ENCODE measurements at places on chromosomes 2 and 18.

GRCh38 chr2:101563849-101564248 lies 88.9 kb upstream of the RFX8 start:
- no peak for DNase-seq

DNA sequence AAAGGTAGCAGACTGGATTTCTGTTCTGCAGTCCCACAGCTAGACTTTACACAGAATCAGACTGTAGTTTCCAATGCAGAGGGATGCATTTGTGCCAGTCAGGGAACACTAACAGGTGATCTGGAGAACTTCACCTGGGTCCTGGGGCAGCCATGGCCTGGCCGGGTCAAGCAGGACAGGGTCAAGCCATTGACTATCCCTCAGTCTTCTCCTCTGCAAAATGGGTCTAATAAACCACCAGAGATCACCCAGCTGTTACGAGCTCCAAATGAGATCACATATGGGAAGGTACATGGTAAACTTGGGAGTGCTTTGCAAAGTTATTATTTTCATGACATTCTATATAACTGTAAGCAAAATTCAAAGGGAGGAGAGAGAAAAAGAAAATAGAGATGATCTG lies 294.1 kb downstream of the CDCA7 start:
- DNase-seq = no peak

GRCh38 chr2:33467413-33467812 lies 9.0 kb upstream of the RASGRP3 start:
- DNase-seq = no peak

- peak; percentile 50 for DNase-seq
These were observed 114.5 kb downstream of the METTL8 start for GRCh38 chr2:171319164-171319810.

DNA sequence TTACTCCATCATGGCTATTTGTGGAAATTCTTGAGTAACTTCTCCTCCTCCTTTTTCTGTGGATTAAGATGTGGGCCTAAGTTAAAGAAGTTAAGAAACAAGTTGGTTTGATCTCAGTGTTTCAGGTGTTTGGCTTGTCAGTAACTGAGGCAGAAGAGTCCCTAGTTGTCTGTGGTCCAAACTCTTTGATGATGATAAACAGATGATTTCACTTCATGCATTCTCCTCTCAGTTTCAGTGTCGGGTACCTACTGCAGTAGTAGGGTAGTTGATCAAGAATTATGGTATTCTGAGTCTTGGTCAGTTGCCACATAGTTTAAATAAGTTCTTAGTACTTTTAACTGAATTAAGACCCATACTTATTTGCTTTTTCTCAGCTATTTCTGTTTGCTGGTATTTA lies 85.6 kb downstream of the NCOA1 start:
- DNase-seq = no peak
